Panc1 (cell line): ENCODE measurements at places on chromosomes 16 and 17.
A peak's percentile ranks its signal among the peaks of the same experiment; 100 is the strongest.

DNA sequence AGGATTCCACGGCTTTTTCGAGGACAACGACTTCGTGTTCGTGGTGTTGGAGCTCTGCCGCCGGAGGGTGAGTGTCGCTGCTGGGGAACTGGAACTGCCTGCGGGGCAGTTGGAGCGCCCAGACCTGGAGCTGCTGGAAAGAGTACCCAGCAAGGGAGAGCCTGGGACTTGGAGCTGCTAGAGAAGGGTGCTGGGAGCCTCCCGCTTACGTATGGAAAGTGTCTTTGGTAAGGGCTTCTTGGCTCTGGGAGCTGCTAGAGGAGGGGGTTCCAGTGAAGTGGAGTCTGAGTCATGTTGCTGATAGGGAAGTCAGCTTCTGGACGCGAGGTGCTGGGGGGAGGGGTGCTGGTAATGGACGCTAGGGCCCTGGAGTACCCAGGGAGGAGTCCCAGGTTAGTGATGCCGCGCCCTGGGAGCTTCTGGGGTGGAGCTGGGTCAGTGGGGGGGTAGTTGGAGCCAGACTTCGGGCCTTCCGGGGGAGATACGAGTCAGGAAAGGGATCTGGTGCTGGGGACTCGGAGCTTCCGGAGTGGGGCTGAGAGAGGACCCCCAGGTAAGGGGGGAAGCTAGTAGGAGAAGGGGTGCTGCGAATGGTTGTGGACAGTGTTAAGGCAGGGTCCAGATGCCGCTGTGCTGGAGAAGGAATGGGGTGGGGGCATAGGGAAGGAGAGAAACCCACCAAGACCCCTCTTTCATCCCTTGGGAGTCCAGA lies 741 bp downstream of the PLK1 start:
- DNase-seq = no peak
- H3K4me1 ChIP-seq = peaks cover 29% of the 10 kb centered on the region
- peaks cover 21% of the 10 kb centered on the region for H3K36me3 ChIP-seq
- H3K4me3 ChIP-seq = peak overlapping the region; percentile 77

DNA sequence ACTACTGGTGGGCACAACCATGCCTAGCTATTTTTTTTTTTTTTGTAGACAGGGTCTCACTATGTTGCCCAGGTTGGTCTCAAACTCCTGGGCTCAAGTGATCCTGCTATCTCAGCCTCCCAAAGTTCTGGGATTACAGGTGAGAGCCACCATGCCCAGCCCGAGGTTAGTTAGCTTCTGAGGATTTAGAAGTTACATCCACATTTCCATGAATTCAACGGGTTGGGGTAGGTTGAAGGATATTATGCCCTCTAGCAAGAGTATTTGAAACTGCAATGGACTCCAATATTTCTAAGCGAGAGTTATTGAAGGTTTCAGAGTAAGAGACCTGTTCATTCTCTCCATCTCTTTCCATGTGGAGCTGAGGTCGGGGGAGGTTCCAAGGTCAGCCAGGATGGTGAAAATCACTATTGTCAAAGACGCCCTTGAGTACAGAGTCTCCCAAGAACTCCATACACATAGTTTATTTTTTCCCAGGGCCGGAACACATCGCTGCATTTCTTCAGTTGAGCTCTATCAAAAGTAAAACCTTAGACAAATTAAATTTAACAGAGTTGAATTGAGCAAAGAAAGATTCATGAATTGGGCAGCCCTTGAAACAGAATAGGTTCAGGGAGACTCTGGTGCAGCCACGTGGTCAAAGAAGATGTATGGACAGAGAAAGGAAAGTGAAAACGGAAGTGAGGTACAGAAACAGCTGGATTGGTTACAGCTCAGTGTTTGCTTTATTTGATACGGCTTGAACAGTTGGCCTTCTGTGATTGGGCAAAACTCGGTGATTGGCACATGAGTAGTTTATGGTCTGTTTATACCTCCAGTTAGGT lies 19.0 kb upstream of the ITPRIPL2 start:
- peak; percentile 77 for DNase-seq
- H3K27me3 ChIP-seq = no peaks in the 10 kb centered on the region
- peak overlapping the region; percentile 93 for H3K27ac ChIP-seq
- H3K4me3 ChIP-seq = peak overlapping the region; percentile 54

DNA sequence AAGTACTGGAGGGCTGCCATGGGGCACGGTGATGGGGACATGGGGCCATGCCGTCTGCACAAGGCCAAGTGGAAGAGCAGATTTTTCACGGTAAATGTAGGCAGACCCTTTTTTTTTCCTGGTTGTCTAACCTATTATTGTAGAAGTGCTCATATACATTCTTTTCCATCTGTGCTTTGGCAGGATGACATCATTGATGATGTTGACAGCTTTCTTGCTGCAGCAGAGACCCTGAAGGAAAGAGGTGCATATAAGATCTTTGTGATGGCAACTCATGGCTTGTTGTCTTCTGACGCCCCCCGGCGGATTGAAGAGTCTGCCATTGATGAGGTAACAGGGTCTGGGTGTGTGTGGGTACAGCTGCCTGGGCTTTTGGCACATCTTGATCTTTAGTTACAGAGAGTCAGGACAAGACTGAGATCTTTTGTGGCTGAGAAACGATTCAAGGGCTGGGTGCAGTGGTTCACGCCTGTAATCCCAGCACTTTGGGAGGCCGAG lies 23.3 kb upstream of the SLC5A10 start:
- H3K27me3 ChIP-seq = no peaks in the 10 kb centered on the region
- no peak overlapping the region for H3K4me3 ChIP-seq
- H3K4me1 ChIP-seq = no peaks in the 10 kb centered on the region
- H3K36me3 ChIP-seq = peaks cover 3% of the 10 kb centered on the region; the same call in 1 of the 2 replicates

DNA sequence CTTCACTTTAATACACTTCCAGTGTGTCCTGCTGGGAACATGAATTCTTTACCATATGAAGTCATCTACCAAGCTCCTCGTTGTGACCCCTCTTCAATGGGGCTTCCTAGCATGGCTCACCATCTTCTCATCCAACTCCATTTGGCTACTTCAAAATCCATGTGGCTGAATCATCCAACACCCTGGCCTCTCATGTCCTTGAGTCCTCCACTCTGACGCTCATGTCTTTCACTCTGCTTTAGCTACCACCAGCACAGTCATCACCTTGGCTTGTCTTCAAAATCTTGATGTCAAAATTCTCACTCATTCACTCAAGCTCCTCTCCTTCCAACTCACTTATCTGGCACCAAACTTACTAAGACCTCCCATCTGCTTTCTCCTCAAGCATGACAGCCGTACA lies 35.8 kb downstream of the AMFR start:
- H3K27me3 ChIP-seq = no peaks in the 10 kb centered on the region
- no peaks in the 10 kb centered on the region for H3K4me1 ChIP-seq
- DNase-seq = no peak
- no peak overlapping the region for H3K4me3 ChIP-seq
- peaks cover 4% of the 10 kb centered on the region; the same call in 1 of the 2 replicates for H3K36me3 ChIP-seq
- H3K27ac ChIP-seq = no peak overlapping the region

DNA sequence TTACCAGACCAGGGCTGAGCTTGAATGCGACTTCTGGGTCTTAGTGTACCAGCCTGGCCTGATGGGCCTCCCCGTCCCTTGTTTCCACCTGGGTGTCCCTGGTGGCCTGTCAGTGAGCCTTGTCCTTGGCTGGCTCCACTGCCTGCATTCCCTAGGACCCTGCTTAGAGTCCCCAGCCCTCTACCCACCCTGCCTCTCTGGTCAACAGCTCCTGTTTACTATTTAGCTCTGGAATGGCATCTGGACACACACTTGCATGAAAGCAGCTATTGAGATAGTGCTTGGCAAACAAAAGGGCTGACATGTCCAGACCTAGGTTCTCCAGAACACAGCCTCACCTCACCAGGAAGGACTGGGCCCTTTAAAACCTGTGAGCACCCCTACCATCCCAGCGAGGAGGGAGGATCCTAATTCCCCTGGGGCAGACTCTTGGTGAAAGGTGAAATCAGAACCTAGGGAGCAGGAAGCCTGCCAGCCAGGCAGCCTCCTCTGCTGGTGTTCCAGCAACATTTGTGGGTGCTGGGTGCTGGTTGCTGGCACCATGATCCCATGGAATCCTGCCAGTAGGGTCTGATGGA lies 38.8 kb downstream of the RAI1 start:
- H3K4me3 ChIP-seq = no peak overlapping the region
- H3K4me1 ChIP-seq = peaks cover 57% of the 10 kb centered on the region
- H3K27ac ChIP-seq = no peak overlapping the region; the same call in 1 of the 2 replicates
- H3K27me3 ChIP-seq = no peaks in the 10 kb centered on the region
